ENCODE measurements at places on chromosomes 7 and 10.
A peak's percentile ranks its signal among the peaks of the same experiment; 100 is the strongest.

DNA sequence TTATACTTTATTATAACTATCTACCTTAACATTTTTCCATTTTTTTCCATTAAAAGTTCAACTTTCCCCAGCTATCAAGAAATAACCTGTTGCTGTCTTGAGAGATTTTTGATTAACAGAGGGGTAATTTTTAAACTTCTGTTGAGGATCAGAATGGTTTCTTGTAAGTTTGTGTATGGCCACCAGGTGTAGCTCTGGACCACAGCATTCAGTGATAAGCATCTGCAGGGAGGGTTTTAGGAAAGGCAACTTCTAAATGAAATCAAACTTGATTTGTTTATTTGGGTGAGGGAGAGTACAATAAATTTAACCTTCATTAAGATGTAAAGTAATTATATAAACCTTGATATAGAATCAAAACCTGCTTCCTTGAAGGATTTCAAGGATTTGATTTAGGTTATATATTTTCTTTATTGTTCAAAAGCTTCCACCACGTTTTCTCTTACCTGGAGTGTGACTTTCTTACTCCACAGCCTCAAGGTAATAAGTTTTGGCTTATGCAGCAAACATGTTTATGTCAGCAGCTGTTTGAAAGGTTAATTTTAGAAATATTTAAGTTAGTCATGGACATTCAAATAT lies 153.3 kb downstream of the STK31 start:
- DNase-seq, result peak; percentile 23

GRCh38 chr10:480928-481552 lies 208.4 kb downstream of the DIP2C start:
- peak; percentile 80 for DNase-seq

DNA sequence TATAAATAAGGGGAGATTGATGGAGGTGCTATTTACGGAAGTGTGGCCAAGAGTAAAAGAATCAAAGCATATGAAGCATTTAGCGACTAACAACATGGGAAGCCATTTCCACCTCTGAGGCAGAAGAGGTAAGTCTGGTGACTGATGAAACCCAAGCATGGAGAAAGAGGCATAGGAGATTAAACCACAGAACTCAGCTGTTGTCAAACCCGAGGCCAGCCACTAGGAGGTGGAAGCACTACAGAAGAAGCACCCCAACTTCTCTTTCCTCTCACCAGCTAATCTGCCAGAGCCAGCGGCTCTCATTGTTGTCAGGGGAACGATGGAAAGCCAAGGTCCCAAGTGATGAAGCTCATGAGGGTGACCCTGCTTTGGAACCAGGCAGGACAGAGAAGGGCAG lies 19.6 kb upstream of the CNTNAP2 start:
- no peak for DNase-seq

DNA sequence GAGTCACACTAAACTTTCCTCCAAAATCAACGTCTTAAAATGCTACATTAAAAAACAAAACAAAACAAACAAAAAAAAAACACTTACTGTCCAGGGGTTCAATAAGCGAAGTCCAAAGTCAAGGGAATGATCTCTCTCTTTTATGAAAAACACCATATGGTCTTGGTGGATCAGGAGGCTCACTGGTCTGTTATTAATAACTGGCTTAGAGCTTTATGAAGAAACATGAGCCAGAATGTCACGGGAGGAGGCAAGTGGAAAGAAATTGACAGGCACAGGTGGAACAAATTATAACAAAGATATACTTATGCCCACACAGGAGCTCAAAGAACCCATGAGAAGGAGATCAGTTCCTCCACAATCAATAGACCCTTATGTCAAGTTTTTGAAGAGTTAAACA lies at the start of gene MRLN:
Gene MRLN (minus strand): TSS at position 189 of the 400 bp plus-strand sequence.
- DNase-seq, result no peak

DNA sequence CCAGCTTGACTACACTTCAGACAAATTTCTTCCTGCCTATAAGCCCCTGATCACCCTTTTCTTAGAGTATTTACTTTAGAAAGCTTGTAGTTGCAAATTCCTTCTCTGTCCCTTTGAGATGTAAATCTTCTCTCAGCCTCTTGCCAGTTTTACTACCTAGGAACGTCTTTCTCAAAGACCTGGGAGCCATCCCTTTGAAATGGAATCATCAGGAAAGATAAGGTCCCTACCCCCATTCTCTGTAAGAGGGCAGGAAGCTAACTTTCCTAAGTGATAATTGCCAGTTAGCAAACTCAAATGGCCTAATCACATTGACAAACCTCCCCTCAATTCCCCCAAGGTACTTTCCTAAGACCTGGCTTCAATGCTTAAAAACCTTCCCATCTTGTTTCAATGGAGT lies 304.5 kb downstream of the MDFIC start:
- DNase-seq, result no peak

GRCh38 chr10:30398788-30399187 lies 35.2 kb upstream of the MAP3K8 start:
- no peak for DNase-seq

GRCh38 chr7:105268056-105268455 lies 120.7 kb downstream of the SRPK2 start:
- no peak for DNase-seq

Measured in lung microvascular endothelial cell (primary cell).